ENCODE measurements at places on chromosomes 1 and 21. TPM values are rescaled to one million over a fixed set of nuclear protein-coding genes. Genes with fewer than 3 reads are reported as not detected.

Gene PCAT6
- 1.1 TPM for total RNA-seq

DNA sequence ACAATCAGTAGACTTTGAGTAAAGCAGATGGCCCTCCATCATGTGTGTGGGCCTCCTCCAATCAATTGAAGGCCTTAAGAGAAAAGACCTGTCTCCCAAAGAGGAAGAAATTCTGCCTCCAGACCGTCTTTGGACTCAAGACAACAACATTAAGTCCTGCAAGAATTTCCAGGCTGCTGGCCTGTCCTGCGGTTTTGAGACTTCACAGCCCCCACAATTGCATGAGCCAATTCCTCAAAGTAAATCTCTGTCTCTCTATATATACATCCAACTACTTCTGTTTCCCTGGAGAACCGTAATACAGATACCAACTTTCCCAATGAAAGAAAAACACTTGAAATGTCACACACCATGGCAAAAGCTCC is 16.4 kb downstream of the REG4 start:
- no peaks in the 10 kb centered on the region for H3K4me1 ChIP-seq
- no peak for DNase-seq
- no peak overlapping the region for H3K27ac ChIP-seq
- H3K36me3 ChIP-seq, result no peaks in the 10 kb centered on the region
- H3K4me3 ChIP-seq, result no peak overlapping the region

- no peak overlapping the region for H3K27ac ChIP-seq
- no peaks in the 10 kb centered on the region for H3K27me3 ChIP-seq
Observed at GRCh38 chr1:248627971-248628844, 6.7 kb downstream of the OR2T11 start.

Gene MYOG
- not detected for total RNA-seq

Data from natural killer cell (primary cell).